Amygdala (tissue), 56 donors: ENCODE measurements at places on chromosomes 1 and 21.

- no peak for DNase-seq
Observed at GRCh38 chr1:192261476-192261875, 55.3 kb upstream of the RGS21 start.

- DNase-seq, result no peak
Observed at GRCh38 chr1:93051961-93052360, 27.1 kb upstream of the MTF2 start.

- DNase-seq, result no peak
Observed at GRCh38 chr1:93827633-93828366, 51.2 kb downstream of the DNTTIP2 start.

DNA sequence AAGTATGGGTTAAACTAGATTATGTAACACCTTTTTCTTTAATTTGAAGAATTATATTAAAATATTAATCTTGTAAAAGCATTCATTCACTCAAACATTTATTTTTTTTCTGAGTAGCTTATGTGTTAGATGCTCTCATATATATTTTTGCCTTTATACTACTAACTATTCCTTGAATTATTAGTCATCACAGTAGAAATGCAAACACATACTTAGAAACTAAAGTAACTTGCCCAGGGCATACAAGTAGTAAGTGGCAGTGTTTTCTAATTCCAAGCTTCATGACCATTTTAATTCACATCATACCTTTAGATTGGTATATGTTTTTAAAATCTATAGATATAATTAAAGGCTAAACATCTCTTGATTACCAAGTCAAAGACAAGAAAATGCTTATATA lies 1271.0 kb downstream of the BRINP3 start:
- no peak for DNase-seq

GRCh38 chr1:46480959-46481646 lies 8.5 kb upstream of the DMBX1 start:
- DNase-seq, result no peak

GRCh38 chr1:22053861-22054770 lies 1.6 kb downstream of the CDC42 start:
- no peak for DNase-seq

- no peak for DNase-seq
Observed at GRCh38 chr1:183597656-183598347, 7.5 kb upstream of the NCF2 start.

DNA sequence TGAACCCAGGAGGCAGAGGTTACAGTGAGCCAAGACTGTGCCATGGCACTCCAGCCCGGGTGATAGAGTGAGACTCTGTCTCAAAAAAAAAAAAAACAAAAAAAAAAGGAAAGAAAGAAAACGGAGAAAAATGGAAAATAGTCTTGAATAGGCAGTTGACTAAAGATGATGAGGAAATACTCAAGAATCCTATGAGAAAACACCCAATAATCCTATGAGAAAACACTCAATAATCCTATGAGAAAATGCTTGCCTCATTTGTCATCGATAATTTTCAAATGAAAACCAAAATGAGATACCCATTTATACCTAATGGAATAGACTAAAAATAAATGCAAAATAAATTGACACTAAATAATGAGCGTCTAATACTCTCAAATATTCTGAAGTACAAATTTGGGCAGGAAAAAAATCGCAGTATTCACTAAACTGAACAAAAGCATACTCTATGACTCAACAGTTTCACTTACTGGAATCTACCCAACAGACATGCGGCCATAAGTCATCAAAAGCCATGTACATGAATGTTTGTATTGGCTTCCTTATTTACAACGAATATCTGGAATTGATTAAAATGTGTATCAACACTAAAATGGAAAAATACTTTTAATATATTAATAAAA lies 733.9 kb upstream of the CHRM3 start:
- DNase-seq, result no peak

DNA sequence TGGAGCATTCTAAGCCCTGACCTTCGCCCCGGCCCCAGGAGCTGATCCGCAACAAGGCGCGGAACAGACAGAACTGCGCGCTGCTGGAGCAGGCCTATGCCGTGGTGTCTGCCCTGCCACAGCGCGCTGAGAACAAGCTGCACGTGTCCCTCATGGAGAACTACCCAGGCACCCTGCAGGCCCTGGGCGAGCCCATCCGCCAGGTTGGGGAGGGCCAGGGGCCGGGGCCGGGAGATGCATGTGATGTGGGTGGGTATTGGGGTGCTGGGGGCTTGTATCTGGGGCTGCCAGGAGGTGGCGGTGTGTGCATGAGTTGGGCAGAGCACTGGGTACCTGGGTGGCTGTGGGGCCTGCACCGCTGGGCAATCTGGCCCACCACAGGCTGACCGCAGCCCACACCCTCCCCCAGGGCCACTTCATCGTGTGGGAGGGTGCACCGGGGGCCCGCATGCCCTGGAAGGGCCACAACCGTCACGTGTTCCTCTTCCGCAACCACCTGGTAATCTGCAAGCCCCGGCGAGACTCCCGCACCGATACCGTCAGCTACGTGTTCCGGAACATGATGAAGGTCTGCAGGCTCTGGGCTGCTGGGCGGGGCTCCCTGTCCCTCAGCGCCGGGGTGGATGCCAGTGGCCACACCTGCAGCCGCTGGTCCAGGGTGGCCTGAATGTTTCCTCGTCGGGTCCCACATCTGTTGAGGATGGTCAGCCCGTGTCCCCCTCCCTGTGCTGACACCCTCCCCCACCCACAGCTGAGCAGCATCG lies 65.8 kb downstream of the TRIM11 start:
- no peak for DNase-seq

DNA sequence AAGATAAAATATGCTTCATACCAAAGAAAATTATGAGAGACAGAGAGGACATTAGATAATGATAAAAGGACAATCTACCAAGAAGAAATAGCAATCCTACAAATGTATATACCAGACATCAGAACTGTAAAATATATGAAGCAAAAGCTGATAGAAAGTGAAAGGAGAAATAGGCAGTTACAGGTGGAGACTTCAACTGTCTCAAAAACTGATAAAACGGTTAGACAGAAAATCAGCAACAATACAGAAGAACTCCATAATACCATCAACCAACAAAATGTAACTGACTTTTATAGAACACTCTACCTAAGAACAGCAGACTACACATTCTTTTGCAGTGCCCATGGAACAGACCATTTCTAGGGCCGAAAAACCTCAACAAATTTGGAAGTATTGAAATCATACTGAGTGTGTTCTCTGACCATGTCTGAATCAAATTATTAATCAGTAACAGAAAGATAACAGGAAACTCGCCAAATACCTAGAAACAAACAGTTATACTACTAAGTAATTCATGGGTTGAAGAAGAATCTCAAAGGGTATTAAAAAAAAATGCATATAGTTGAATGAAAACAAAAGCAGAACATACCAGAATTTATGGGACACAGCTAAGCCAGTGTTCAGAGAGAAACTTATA lies 132.1 kb downstream of the RPS6KC1 start:
- no peak for DNase-seq

GRCh38 chr1:176542352-176542751 lies 79.4 kb downstream of the PAPPA2 start:
- DNase-seq, result no peak
